ENCODE measurements at places on chromosomes 12 and 14. TPM values are rescaled to one million over a fixed set of nuclear protein-coding genes. Genes with fewer than 3 reads are reported as not detected.

The PRICKLE1 gene
- 3.1 TPM for total RNA-seq

The SDR9C7 gene
- total RNA-seq = not detected

The SERPINA3 gene
- total RNA-seq = 1.3 TPM

The ABHD12B gene
- total RNA-seq = not detected

The IFI27L1 gene
- 24.7 TPM for total RNA-seq

The KRT80 gene
- 0.38 TPM for total RNA-seq

The SPX gene
- total RNA-seq = 0.38 TPM

The KLRD1 gene
- 0.28 TPM for total RNA-seq

The GPN3 gene
- 19.4 TPM for total RNA-seq

The TAS2R8 gene
- total RNA-seq = not detected

The MON2 gene
- 32.8 TPM for total RNA-seq

The FGF6 gene
- total RNA-seq = not detected

The MYO1A gene
- under 0.01 TPM for total RNA-seq

The CCDC184 gene
- total RNA-seq = 0.96 TPM

The PLCZ1 gene
- not detected for total RNA-seq

The TRPV4 gene
- total RNA-seq = 1.7 TPM

The SBNO1 gene
- total RNA-seq = 21.1 TPM

The GPR84 gene
- not detected for total RNA-seq

The IFNG gene
- not detected for total RNA-seq

All from regular cardiac myocyte (primary cell).